EH (cell line): ENCODE measurements at places on chromosomes 3 and 15.

DNA sequence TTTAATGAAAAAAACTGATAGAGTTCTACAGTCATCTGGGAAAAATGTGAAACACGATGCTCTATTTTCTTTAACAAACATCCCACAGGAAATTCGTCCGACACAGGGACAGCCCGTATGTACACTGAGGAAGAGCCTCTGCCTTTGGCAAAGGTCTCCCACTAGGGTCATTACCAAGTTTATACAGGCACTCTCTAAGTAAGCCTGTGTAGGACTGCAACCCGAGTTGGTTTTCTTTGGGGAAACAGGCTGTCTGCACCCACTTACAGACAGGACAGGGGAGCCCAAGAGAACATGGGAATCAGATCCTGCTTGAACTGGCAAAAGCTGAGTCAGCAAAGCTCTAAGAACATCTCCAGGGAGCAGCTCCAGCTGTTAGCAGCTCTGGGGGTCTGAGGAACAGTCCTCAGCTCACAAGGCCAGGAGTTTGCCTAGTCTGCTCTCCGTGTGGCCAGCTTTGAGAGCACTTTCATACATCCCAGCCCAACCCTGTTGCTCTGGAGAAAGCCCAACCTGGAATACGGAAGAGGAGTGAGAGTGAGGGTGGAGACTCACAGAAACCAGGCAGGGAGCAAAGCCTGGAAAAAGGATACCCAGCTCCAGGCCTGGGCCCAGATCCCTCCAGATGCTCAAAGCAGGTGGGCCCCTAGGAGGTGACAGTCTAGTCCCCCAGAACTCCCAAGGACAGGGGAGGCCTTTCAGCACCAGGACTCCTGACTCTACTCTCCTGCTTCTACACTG is 1.9 kb downstream of the TBC1D2B start:
- DNase-seq: peak; percentile 98

- no peak for DNase-seq
These were observed 550.0 kb downstream of the AGBL1 start for GRCh38 chr15:86629409-86630356.

DNA sequence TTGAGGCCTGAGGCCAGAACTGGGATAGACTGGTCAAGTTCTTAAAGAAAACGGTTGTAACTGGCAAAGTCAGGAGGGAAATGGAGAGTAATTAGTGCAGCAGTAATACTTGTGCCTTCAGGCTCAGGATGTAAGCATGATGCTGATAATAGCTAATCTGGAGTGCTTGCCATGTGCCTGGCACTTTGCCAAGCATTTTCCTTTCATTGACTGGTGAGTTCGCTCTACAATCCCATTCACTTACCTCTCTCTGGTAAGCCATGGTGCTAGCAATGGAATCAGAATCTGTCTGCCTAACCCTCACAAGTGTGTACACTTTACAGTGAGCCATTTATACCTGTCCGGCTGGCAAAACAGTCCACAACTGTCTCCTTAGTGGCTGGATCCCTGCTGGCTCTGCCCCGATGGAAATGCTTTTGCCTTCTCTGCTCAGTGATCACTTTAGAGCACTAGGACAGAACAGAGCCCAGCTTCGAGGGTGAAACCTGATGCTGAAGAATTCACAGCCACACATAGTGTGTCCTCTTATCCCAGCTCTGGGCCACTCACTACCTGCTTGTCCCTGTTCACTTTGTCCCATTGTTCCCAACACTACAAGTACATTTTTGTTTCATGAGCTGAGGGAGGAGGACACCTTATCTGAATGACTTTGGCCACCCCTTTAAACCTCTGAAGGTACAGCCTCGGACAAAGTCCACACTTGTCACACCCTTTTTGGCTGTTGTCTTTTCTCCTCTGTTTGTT is 10.3 kb downstream of the CHP1 start:
- no peak for DNase-seq

DNA sequence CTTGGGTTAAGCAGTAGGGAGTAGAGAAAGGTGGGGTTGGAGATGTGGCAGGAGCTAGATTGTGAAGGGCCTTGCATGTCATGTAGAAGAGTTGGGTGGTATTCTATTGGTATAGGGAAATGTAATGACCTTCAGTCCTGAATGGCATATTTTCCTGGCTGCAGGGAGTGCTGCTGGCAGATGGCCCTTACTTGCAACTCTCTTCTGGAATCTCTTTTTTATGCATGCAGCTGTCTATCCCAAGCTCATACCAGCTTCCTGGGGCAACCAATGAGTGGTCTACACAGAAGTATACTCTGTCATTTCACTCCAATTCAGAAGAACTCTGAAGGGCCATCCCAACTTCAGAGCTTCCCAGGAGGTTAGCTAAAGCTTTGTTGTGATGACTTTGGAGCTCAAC is 144.7 kb upstream of the ANKRD28 start:
- peak; percentile 21 for DNase-seq

- DNase-seq: peak; percentile 67
These were observed 551 bp downstream of the NLGN1 start for GRCh38 chr3:173398111-173398479.

DNA sequence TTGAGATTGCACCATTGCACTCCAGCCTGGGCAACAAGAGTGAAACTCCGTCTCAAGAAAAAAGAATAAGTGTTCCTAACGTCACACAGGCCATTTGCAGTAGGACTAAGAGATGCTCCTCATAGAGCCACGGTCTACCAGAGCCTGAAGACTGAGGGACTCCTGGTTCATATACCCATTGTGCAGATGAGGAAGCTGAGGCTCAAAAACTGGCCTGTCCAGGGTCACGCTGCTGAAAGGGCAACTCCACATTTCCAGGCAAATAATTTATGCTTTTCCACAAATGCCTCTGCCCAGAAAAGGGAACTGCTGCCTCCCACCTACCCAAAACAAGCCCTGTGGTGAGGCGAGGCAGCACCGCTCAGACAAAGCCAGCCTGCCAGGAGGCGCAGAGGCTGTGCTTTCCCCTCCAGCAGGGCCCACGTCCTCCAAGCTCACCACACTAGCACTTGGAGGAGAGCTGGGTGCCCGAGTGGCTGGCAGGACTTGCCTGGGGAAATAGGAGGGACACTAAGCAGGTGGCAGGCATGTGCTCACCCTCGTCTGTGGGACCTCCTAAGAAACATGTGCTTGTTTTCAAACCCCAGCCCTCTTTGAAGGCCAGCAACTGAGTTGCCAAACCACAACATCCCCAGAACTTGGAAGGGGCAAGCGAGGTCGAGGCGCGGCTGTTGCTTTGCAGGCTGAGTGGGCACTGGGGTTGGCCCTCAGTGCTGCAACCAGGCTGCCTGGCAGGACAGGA is 195.6 kb downstream of the XXYLT1 start:
- DNase-seq: peak; percentile 15

DNA sequence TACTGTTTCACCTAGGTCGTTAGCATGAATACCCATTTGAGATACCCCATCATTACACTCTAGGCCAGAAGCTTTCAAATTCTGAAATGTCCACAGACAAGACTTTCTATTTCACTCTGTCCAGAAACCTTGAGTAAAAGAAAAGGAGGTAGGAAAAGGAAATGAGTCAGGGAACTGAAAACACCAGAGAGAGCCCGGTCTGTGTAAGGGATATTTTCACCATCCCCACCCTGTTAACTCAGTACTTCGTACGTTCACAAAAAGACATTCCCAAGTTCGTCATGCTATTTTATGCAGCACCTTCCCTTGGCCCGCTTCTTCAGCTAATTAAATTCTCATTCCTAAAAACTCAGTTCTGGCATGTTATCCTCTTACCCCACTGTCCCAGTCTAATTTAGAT is 89.4 kb upstream of the SOX2 start:
- no peak for DNase-seq
